ENCODE measurements at places on chromosomes 13 and 19.

DNA sequence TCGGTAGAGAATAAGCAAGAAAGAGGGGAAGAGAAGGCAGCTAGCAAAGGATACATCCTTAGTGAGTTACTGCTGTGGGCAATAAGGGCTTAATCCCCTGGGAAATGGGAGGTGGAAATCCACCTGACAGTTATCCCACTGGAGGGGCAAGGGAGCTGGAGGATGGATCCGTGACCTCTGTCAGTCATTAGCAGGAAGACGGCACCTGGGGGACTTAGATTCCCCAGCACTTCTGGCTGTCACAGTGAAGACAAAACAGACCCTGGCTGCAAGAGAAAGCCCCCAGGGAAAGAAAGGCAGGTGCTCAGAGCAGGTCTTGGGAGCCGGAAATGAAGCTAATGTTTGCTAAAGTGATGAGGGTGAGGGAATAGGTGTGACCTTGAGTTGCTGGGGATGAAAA is 70.4 kb upstream of the MRI1 start:
- DNase-seq = no peak

DNA sequence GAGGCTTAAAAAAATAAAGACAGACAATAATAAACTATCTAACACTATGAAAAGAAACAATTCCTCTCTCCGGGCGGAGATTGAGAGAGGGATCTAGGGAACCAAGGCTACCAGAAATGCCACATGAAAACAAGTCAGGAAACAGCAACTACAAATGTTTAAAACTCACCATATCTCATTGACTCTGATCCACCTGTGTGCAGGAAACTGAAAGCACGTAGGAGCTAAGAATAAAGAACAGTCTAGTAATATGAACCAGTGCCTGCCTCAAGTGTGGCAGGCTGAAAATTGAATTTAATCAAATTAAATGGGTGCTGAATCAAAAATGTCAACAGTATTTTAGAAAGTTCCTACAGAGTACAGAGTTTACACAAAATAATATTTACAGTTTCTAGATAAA is 1701.0 kb downstream of the SLITRK5 start:
- no peak for DNase-seq

GRCh38 chr13:26977541-26977940 is 194.1 kb downstream of the USP12 start:
- no peak for DNase-seq

DNA sequence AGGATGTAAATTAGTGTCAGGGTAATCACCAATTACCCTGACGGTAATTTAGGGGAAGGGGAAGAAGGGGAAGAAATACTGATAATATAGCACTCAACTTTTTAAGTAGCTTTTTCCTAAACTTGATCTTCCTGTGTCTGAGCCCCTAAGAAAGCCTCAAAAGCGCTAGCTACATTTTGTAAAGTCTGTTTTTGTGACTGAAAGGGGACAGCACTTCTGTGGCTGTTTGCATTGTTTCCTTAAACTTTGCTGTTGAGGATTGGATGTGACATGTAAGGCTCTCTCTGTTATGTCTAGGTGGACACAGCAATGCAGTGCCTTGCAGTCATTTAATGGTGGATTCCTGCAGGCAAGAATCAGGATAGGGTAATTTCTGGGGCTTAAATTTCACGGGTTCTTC is 42.8 kb downstream of the SPATA13 start:
- DNase-seq = no peak

- no peak for DNase-seq
Measured at GRCh38 chr13:95295026-95295425, 6.2 kb downstream of the ABCC4 start.

DNA sequence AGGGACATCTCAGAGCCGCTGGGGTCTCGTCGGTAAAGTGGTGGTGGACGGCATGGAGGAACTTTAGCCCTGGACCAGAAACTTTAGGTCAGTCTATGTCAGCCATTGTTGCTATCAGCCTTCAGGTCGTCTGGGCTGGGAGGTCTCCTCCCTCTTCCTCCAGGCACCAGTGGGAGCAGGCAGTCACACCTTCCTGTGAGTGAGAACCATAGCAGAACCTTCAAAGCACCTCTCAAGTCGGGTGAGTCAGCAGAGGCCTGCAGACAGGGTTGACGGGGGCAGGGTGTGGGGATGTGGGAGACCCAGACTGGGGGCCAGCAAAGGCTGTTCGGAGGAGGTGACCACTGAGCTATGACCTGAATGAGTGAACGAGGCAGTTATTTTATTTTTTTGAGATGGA is 15.4 kb upstream of the SBNO2 start:
- no peak for DNase-seq

DNA sequence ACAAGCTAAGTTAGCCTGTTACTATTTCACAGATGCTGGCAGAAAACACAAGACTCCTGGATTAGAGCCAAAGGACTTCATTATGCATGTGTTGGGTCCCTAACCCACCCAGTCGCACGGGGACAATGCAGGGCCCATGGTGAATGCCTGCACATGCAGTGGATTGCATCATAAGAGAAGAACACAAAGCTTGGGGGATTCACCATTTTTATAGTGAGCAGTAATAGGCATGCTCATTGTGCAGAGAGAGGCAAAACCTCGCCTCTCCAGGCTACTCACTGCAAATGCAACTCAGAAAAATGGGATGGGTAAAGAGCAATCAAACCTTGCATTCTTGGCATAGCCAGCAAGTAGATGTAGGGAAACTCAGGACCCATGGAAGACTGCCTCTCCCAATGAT is 115.8 kb downstream of the DIAPH3 start:
- DNase-seq = no peak

- no peak for DNase-seq
Measured at GRCh38 chr13:92900446-92900845, 326.2 kb upstream of the GPC6 start.

DNA sequence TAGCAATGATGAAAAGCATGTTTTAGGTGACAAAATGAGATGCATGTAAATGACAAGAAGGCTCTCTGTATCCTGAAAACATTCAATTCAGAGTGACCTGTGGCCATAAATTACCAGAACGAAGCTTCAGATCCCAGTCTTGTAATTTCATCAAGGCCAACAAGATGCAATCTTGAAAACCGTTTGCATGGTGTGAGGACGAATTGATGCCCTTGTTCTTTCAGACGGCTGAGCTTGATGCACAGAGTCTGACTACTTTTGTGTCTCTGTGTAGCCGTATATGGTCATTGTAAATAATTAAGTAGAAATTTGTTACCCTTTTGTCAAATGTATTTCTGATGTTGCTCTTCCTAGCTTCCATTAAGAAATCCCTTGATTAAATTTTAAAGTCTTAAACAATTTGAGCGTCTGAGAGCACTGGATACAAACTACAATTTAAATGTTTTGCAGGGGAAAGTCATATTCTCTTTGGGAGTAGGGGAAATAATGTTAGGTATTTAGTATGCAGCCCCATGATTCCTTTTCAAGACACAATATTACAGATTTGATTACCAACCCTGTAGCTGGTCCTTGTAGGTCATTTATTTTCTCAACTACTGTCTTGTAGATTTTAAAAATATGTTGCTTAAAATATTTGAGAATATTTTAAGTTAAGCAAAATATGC is 125.8 kb upstream of the PCDH9 start:
- DNase-seq = no peak

DNA sequence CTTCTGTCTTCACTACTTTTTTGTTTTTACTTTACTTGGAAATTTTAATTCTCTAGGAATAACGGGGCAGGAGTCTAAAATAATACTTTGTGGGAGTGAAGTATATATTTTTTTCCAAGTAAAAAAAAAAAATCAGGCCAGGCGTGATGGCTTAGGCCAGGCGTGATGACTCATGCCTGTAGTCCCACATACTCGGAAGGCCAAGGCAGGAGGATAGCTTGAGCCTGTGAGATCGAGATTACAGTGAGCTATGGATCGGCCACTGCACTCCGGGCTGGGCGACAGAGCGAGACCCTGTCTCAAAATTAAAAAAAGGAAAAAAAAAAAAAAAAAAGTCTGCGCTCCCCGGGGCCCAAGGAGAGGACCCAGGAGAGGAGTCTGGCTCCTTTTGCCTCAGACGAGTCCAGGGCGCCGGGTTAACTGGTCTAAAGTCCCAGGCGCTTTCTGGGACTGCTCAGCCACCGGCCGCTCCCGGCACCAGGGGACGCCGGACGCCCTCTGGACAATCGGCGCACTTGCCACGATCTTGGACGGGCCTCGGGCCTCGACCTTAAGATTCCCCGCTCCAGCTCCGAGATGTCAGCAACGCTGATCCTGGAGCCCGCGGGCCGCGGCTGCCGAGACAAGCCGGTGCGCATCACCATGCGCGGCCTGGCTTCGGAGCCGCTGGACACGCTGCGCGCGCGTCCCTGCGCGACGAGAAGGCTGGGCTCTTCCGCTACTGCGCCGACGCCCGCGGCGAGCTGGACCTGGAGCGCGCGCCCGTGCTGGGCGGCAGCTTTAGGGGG is 2.7 kb upstream of the ZFP82 start:
- DNase-seq = no peak

DNA sequence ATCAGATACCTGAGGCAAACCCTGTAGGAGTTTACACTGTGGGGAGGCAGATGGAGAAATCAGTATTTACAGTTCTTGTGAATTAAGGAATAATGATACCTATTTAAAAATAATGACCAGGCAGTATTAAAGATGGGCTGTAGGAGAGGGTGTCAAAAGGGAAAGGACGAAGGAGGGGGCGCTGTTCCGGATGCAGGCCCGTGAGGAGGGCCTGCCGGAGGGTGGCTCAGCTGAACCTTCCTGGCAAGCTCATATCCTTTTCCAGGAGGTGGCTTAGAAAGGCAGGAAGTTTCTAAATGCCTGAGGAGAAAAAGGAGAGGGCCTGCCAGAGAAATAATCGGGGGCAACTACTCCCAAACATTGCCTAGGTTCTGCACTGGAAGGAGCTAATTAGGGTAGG is 46.6 kb downstream of the MBNL2 start:
- DNase-seq = no peak

DNA sequence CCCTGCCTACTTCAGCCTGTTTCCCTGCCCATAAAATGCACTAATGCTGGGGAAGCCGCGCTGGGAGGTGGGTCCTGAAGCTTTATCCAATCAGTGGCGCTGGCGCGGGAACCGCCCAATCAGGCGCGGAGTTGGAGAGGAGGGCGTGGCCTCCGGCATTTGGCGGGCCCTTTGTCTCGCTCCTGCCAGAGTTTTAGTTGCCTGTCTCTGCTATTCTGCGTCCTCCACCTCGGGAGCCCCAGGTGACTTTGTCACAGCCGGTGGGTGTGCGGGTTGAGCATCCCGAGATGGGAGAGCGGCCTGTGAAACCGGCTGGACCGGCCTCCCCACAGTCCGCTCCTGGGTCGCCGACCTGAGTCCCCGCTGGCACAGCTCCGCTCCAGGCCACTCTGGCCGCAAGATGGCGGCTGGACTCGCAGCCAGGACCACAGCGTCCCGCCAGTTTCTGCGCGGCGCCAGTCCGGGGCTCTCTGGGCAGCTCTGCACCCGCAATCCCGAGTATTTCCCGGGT is 30.7 kb upstream of the ZNF429 start:
- no peak for DNase-seq
